ENCODE measurements at places on chromosomes 7 and 10. TPM values are rescaled to one million over a fixed set of nuclear protein-coding genes. Genes with fewer than 3 reads are reported as not detected.

SHTN1 gene
- 4.2 TPM for total RNA-seq

COL17A1 gene
- 0.65 TPM for total RNA-seq

PNLIPRP2 gene
- not detected for total RNA-seq

HOXA7 gene
- total RNA-seq, result 1.9 TPM

DOCK4 gene
- 229 TPM for total RNA-seq

OR2A12 gene
- total RNA-seq, result not detected

SLC18A2 gene
- not detected for total RNA-seq

CLRN3 gene
- total RNA-seq, result not detected

C7orf33 gene
- not detected for total RNA-seq

ELFN1 gene
- 3.9 TPM for total RNA-seq

RASSF4 gene
- total RNA-seq, result 4.5 TPM

HOXA9 gene
- total RNA-seq, result 28.9 TPM

PTF1A gene
- total RNA-seq, result not detected

NEUROD6 gene
- not detected for total RNA-seq

SLC18A3 gene
- not detected for total RNA-seq

VWDE gene
- total RNA-seq, result 0.65 TPM

BTBD16 gene
- total RNA-seq, result not detected

ECHS1 gene
- 74.7 TPM for total RNA-seq

PUS7 gene
- 45.1 TPM for total RNA-seq

CREB5 gene
- 2.3 TPM for total RNA-seq

ACHE gene
- total RNA-seq, result 0.15 TPM

GET4 gene
- 33.1 TPM for total RNA-seq
